ENCODE measurements at places on chromosomes 4 and X.

DNA sequence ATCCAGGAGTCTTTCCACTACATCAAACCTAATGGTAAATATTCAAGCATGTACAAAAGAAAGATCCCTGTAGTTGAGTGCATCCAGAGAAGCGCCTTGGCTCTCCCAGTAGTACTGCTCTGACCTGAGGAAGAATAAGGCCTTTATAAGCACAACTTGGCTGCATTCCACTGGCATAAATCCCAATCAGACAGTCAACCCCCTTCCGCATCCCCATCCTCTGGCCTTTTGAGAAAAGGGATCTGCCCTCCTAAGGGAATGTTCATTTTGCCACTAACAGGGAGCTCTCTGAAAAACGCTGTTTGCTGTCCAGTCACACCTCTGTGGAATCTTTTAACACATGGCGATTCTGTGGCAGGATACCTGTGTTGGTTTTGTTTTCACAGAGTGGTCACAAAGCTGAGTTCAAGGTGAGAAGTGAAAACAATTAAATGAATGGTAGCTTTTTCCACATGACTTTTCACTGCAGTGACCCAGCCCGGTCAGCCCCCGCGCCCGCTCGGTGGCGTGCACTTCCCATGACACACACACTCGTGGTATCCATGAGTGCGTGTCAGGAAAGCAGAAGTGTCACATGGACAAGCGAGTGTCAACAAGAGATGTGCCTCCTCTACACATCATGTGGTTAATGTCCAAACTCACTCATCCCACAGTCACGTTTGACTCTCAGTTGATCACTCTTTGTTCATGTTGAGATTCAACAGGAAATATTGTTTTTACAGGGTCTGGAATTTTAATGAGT, 112.2 kb upstream of the ENPP6 start:
- no peak for DNase-seq

DNA sequence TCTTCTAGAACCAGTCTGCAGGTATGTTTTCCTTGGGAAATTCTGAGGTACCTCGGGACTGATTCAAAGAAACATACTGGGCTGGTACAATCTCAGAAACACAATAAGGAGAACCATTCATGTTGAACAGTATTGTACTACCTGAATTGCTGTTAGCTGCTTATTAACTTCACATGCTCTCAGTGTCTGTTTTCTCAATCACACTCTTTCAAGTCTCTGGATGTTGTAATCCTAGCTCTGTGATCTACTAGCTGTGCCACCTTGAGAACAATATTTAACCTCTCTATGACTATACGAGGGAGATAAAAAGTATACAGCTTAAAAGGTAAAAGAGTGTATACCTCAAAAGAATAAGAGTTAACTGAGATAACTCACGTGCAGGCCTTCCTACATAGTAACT, 10.3 kb downstream of the CCDC158 start:
- DNase-seq, result no peak

DNA sequence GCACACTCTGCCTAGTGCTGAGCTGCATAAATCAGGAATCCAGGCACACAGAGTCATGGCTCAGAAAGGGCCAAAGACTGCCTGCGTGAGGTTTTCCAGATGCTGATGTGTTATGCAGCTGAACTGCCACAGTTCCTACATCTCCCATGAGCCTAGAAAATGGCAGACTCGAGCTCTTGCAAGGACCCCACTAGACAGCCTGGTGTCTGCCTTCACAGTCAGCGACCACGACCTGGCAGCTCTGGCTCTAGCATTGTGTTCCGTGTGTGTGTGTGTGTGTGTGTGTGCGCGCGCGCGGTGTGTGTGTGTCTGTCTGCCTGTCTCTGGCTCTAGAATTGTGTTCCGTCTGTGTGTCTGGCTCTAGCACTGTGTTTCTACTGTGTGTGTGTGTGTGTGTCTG, 203.6 kb upstream of the AGTR2 start:
- DNase-seq, result no peak

- DNase-seq, result no peak
Measured at GRCh38 chr4:23779839-23780238, 110.0 kb downstream of the PPARGC1A start.

DNA sequence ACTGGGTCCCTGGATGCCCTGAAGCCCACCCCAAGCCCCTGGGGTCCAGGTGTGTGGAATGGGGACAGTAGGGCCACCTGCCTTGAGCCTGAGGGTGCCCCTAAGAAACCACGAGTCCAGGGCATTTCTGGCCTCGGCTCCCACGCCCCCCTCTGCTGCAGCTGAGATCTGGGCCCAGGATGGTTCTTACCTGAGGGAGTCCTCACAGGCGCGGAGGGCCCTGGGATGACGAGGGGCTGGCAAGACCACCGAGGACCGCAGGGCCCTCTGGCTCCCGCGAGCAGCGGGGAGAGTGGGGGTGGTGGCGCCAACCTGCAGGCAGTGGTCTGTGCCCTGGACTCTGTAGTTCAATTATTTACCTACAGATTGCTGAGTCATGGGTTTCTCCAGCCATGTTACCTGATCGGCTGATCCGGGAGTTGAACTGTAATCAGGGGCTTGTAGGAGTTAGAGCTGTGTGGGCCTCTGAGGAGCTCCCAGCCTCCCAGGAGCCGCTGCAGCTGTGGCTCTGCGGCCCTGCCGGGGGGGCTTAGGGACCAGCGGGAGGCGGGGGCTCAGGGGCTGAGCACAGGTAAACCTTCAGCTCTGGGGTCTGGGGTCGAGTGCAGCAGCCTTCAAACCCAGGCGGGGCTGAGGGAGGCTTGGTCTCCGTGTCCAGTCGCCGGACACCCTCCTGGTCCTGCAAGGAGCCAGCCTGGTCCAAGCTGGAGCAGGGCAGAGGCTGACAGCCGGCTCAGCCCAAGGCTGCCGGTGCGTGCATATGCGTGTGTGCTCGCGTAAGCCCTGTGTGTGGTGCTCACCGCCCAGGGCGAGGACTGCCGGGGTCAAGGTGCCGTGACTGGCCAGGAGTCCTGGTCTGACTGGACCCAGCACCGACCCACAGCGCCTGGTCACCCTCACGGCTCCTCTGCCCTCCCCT, at the start of gene SLC26A1:
Gene SLC26A1, minus strand, starts transcription at position 294 of the 919 bp plus-strand sequence. CDS start 1,701 bp downstream, outside the sequence.
- DNase-seq, result no peak

DNA sequence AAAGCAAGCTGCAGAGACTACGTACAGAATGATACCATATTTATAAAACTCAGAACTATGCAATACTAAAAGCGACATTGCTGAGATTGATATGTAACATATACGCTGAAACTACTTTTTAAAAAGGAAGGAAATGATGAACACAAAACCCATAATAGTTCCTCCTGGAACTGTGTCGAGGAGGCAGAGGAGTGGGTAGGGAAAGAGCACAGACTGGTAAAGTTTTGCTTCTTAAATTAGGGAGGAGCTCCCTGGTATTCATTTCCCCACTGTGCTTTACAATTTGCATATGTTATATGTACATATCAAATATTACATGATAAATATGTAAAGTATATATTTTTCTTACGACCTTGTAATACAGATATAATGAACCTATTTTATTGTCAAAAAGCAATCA, 13.9 kb downstream of the UFSP2 start:
- DNase-seq, result no peak

DNA sequence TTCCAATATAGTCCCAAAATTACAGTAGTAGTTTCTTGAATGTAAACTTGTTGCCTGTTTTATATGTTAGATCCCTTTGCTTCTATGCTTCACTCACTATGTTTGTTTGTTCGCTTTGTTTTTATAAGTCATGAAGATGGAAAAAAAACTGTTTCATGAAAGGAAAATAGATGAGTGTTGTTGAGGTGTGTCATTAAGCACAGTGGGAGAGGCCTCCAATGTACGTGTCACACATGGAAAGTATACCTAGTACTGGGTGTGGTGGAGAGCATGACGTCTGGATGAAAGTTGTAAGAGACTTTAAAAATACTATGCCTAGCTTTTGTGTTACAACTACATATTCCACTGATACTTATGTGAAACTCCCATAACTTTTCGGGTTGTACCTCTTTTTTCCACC, 28.4 kb downstream of the PLS3 start:
- DNase-seq, result no peak

GRCh38 chrX:40303256-40304077, 205.7 kb upstream of the BCOR start:
- no peak for DNase-seq

GRCh38 chr4:8601556-8601955, 9.0 kb downstream of the CPZ start:
- no peak for DNase-seq

GRCh38 chr4:7873881-7874280, 65.8 kb downstream of the AFAP1 start:
- no peak for DNase-seq

DNA sequence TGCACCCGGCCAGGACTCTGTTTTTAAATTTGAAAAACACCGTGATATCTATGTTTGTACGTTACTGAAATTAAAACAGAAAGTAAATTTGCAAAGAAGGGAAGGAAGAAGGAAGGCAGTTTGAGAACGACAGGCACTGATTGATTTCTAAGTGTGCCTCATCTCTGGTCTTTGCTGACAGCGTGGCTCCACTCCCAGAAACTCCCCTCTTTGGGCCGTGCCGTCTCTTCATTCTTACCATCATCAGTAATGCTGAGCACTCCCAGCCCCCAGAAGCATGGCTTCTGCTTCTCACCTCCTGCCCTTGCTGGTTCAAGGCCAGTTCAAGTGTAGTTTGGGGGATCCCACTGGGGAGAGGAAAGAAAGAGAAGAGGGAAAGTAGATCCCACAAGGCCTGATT, 85.3 kb downstream of the TENM3 start:
- DNase-seq, result no peak

DNA sequence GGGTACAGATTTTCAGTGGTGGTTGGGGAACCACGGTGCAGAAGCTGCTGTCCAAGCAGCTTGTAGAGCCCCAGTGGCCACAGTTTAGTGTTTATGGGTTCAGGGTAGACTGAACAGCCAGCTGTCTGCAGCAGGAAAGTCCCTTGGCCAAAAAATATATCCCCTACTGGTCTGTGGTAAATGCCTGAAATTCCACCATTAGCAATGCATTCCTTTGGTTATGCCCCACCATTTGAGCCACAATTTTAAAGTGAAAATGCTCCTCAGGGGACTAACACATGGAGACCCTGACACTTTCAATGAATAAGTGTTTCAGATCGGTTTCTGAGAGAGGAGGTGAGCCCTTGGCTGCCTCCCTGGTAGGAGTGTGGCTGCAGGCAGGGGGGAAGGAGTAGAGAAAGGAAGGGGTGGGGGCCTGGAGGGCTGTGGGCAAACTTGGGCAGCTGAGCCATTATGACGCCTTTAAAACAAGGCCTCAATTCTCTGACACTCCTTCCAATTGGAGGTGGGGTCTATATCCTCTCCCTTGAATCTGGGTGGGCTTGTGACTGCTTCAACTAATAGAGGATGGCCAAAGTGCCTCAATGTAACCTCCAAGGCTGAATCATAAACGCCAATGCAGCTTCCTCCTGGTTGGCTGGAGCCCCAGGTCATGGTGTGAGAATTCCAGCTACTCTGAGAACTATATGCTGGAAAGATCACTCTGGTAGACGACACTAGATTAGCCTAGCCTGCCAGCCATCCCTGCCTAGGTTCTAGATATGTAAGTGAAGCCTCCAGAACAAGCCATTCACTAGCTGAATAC, 75.8 kb upstream of the ATP6AP2 start:
- no peak for DNase-seq

DNA sequence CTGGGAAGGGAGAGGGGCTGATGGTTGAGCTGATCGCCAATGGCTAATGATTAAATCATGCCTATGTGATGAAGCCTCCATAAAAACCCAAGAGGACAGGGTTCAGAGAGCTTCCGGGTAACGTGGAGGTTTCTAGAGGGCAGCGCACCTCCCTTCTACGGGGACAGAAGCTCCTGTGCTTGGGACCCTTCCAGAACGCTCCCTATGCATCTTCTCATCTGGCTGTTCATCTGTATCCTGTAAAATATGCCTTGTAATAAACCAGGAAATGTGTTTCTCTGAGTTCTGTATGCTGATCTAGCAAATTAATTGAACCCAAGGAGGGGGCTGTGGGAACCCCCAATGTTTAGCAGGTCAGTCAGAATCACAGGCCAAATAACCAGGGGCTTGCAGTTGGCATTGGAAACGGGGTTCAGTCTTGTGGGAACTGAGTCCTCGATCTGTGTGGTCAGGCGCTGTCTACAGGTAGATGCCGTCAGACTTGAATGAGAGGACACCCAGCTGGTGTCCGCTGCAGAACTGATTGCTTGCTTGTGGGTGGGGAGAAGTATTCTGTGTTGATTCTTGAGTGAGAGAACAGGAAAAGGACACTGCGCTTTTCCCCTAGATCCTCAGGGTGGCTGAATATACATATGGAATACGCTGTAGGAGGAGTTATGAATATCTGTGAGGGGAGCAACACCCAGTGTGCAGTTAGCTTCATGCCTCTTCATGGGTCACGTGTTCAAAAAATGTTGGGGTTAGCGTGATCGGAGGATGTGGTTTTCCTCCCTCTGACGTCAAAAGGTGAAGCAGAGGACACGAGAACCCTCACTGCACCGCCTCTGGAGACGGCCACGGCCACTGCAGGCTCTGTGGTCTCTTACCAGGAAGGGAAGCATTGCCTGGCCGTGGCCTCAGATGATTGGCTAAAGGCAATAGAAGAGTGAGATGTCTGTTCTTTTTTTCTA, 29.2 kb downstream of the HTT-AS start:
- DNase-seq, result peak; percentile 55

GRCh38 chr4:110492522-110492921, 16.6 kb downstream of the ENPEP start:
- DNase-seq, result no peak

GRCh38 chrX:95318882-95319281, 1365.8 kb upstream of the DIAPH2 start:
- DNase-seq, result no peak

DNA sequence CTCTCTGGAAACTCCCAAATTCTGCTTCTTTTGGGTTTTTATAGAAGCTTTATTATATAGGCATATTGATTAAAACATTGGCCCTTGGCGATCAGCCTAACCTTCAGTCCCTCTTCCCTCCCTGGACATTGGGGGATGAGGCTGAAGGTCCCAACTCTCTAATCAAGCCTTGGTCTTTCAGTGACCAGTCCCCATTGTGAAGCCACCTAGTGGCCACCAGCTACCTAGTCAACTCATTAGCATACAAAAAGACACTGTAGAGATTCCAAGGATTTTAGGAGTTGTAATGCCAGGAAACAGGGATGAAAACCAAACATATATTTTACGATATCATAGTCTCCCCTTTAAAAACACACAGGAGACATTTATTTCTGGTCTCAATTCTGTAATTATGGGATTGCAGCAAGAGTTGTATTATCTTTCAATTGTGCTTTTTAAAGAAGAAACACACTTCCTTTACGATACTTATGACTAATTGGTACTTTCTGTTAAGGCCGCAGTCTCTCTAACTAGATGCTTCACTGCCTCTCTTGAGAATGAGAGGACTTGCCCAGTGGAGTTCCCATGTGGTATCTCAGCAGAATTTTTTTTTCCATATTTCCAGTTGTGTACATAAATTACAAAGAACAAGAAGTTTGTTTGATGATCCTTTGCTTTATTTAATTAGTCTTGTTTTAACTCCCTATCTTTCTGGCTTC, 58.2 kb downstream of the WDR17 start:
- DNase-seq, result no peak

DNA sequence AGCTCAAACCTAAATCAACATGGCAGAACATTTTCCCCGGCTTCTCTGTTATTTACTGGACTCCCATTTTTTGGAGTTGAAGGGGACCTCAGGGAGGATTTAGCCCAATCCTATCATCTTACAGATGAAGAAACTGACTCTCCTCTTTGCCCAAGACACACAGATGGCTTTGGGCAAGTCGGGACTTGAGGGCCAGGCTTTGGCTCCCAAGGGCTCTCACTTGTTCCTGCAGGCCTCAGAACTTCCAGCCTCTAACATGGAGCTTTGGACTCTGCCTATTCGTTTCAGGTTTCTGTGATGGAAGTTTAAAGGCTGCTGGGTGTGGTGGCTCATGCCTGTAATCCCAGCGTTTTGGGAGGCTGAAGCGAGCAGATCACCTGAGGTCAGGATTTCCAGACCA, 59.5 kb downstream of the RHOH start:
- DNase-seq, result no peak

GRCh38 chr4:15031993-15032675, 29.9 kb downstream of the CPEB2 start:
- DNase-seq, result no peak
